ENCODE measurements at places on chromosomes 6 and 20. TPM values are rescaled to one million over a fixed set of nuclear protein-coding genes. Genes with fewer than 3 reads are reported as not detected.

- peaks cover 2% of the 10 kb centered on the region for H3K27me3 ChIP-seq
- H3K27ac ChIP-seq: no peak overlapping the region
- no peaks in the 10 kb centered on the region for H3K36me3 ChIP-seq
- peaks cover 4% of the 10 kb centered on the region for H3K4me1 ChIP-seq
Observed at GRCh38 chr6:104639668-104640067, 220.1 kb downstream of the HACE1 start.

- no peaks in the 10 kb centered on the region for H3K27me3 ChIP-seq
- no peak for DNase-seq
- no peaks in the 10 kb centered on the region for H3K36me3 ChIP-seq
- H3K4me3 ChIP-seq: no peak overlapping the region
Observed at GRCh38 chr6:54377776-54378175, 69.5 kb downstream of the TINAG start.

- DNase-seq: no peak
- H3K27me3 ChIP-seq: peaks cover 7% of the 10 kb centered on the region
- no peaks in the 10 kb centered on the region for H3K36me3 ChIP-seq
- no peak overlapping the region for H3K4me3 ChIP-seq
- no peaks in the 10 kb centered on the region for H3K4me1 ChIP-seq
- no peak overlapping the region for H3K27ac ChIP-seq
Observed at GRCh38 chr6:14053811-14054210, 63.8 kb upstream of the CD83 start.

DNA sequence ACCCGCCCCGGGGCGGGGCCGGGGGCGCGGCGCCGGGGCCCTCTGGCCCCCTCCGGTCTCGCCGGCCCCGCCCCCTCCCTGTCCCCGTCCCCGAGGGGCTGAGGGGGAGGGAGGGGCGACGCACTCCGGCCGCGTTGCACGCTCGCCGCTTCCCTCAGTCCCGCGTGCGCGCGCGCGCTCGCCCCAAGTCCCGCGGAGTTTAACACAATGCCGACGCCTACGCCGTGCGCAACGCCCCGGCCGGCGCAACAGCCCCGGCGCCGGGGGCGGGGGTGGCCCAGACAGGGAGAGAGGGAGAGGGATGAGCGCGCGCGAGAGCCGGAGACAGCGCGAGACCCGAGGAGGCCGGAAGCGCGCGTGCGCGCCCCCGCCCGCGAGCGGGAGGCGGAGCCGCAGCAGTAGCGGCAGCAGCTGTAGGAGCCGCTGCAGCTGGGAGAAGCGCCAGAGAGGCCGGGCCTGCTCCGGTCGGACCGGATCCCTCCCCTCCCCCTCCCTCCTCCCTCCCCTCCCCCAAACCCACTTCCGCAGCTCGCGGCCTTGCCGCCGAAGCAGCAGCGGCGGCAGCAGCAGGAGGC, 996 bp downstream of the ZBTB2 start:
- peaks cover 38% of the 10 kb centered on the region for H3K4me1 ChIP-seq
- peak; percentile 99 for DNase-seq
- peaks cover 12% of the 10 kb centered on the region for H3K36me3 ChIP-seq
- H3K27ac ChIP-seq: peak overlapping the region; percentile 73

Gene CD24
- 1.1 TPM for total RNA-seq

DNA sequence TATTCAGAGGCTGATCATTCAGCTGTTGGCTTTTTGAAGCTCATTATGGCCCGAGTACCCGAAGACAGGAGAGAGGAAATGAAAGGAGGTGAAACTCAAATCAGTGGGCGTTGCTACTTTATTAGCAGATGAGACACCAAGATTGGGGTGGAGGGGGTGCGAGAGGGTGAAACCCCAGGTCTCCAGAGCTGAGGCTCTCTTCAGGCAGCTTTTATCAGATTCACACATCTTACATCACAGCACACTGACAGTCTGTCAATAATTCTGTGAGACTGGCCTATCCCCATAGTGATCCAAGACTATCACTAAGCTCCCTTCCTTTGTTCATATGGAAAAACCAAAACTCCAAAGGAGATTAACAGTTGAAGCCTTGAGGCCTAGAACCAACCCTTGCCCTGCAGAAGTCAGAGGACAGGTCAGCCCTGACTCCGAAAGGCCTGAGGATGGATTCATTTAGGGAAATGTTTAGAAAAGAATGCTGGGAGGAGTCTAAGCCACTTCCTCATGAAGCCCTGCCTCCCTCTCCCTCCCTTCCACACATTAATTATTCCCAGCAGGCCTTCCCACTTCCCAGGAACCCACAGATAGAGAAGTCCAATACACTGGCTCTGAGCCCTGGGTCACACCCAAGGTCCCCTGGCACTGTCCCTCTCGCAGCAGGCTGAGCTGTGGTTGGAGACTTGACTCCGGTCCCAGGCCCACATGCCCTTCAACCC, 23.2 kb downstream of the TRERF1 start:
- no peaks in the 10 kb centered on the region for H3K27me3 ChIP-seq
- H3K4me3 ChIP-seq: no peak overlapping the region
- H3K36me3 ChIP-seq: peaks cover 39% of the 10 kb centered on the region
- H3K27ac ChIP-seq: no peak overlapping the region
- peaks cover 35% of the 10 kb centered on the region for H3K4me1 ChIP-seq
- no peak for DNase-seq

DNA sequence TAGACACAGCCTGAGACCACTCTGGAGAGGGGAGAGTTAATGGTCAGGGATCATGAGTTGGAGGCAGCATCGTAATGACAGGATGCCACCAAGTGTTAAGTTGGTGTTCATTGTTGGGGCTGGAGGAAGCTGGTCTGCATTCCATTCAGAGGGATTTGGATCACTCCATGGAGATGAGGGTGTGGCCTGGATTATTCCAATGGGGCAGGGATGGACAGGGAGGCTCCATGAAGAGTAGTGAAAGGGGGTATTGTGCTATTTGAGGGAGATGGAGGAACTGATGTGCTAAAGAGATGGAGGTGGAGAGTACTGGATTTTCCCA, 1.1 kb downstream of the SAPCD1 start:
- H3K4me1 ChIP-seq: peaks cover 18% of the 10 kb centered on the region
- no peak overlapping the region for H3K4me3 ChIP-seq
- peak overlapping the region; percentile 67 for H3K27ac ChIP-seq
- DNase-seq: no peak

DNA sequence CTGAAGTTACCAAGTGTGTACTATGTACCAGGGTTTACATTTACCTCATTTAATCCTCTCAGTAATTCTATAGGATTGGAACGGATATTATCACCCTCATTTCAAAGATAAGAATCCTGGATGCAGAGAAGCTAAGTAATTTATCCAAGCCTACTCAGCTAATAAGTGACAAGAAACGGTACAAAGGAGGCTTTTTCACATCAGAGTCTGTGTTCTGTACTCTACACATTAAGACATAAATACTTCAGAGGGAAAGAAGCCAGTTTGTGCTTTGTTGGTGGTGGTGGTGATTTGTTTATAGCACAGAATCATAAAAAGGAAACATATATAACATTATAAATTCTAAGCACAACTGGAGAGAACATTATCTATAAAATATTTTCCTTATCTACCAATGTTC, 88.3 kb upstream of the HMGCLL1 start:
- H3K4me1 ChIP-seq: no peaks in the 10 kb centered on the region
- no peak overlapping the region for H3K4me3 ChIP-seq
- no peaks in the 10 kb centered on the region for H3K27me3 ChIP-seq
- no peak for DNase-seq
- no peaks in the 10 kb centered on the region for H3K36me3 ChIP-seq

Gene DYNLT2
- 2.9 TPM for total RNA-seq

Gene TP53TG5
- not detected for total RNA-seq

DNA sequence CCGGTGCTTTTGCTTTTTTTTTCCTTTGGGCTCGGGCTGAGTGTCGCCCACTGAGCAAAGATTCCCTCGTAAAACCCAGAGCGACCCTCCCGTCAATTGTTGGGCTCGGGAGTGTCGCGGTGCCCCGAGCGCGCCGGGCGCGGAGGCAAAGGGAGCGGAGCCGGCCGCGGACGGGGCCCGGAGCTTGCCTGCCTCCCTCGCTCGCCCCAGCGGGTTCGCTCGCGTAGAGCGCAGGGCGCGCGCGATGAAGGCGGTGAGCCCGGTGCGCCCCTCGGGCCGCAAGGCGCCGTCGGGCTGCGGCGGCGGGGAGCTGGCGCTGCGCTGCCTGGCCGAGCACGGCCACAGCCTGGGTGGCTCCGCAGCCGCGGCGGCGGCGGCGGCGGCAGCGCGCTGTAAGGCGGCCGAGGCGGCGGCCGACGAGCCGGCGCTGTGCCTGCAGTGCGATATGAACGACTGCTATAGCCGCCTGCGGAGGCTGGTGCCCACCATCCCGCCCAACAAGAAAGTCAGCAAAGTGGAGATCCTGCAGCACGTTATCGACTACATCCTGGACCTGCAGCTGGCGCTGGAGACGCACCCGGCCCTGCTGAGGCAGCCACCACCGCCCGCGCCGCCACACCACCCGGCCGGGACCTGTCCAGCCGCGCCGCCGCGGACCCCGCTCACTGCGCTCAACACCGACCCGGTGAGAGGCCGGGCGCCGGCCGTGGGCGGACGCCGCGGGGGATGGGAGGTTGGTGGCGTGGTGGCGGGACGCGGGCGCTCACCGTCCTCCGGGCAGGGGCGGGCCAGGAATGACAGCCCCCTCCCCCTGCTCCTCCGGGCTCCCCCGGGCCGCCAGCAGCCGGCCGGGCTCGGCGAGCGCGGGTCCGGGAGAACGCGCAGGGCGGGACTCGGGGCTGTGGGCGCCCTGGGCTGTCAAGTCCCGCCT, 606 bp downstream of the ID4 start:
- H3K36me3 ChIP-seq: peaks cover 1% of the 10 kb centered on the region
- peaks cover 60% of the 10 kb centered on the region for H3K27me3 ChIP-seq
- H3K27ac ChIP-seq: no peak overlapping the region
- no peak overlapping the region for H3K4me3 ChIP-seq

- no peak overlapping the region for H3K4me3 ChIP-seq
- peaks cover 8% of the 10 kb centered on the region for H3K36me3 ChIP-seq
- DNase-seq: no peak
- H3K4me1 ChIP-seq: peaks cover 11% of the 10 kb centered on the region
- no peak overlapping the region for H3K27ac ChIP-seq
- H3K27me3 ChIP-seq: no peaks in the 10 kb centered on the region
Observed at GRCh38 chr20:63940071-63940471, 16.1 kb downstream of the UCKL1 start.

DNA sequence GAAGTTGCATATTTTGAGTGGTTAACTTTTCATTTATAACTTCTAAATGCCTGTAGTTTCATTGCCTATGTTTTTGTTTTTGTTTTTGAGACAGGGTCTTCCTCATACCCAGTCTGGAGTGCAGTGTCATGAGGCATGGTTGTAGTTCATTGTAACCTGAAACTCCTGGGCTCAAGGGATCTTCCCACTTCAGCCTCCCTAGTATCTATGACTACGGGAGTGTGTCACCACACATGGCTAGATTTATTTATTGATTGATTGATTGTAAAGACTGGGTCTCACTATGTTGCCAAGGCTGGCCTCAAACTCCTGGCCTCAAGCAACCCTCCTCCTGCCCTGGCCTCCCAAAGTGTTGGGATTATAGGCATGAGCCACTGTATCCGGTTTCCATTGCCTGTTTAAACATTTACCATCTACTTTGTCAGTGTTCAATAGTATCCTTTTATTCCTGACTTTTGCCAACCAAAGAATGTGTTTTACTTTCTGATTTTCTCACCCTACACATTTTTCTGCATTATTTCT, 144.6 kb downstream of the CDKAL1 start:
- H3K27me3 ChIP-seq: no peaks in the 10 kb centered on the region
- peaks cover 15% of the 10 kb centered on the region for H3K36me3 ChIP-seq
- DNase-seq: no peak

DNA sequence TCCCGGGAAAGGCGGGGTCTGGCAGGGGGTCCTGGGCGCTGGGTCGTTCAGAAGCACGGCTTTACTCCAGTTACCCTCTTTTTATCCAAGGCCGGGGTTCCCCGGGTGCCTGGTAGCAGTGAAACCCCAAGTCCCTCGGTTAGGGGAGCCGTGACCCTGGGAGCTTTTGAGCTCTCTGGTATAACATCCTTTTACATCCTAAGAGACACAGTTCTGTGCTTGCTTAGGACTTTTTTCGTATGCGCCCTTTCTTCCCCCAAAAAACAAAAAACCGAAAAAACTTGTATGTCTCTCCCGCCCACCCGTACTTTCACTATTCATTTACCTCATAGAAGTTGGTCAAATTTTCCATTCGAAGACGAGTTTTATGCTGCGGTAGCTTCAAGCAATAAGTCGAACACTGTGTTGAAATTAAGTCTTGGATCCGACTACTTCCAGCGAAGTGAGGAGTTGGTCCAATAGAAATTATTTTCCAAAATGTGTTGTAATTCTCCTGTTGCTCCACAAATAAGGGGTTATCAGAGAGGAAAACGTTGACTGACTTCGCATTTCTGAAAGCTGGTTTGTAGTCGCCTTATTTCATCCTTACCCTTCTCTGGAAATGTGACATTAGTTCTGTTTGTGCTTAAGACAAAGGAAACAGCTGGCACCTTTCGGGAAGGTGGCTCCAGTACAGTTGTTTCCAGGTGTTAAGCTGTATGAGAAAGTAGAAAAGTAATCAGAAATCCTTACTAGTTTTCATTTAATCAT, 816 bp upstream of the MAN1A1 start:
- DNase-seq: no peak
- H3K27ac ChIP-seq: peak overlapping the region; percentile 85
- peaks cover 2% of the 10 kb centered on the region for H3K27me3 ChIP-seq
- H3K4me1 ChIP-seq: peaks cover 34% of the 10 kb centered on the region

DNA sequence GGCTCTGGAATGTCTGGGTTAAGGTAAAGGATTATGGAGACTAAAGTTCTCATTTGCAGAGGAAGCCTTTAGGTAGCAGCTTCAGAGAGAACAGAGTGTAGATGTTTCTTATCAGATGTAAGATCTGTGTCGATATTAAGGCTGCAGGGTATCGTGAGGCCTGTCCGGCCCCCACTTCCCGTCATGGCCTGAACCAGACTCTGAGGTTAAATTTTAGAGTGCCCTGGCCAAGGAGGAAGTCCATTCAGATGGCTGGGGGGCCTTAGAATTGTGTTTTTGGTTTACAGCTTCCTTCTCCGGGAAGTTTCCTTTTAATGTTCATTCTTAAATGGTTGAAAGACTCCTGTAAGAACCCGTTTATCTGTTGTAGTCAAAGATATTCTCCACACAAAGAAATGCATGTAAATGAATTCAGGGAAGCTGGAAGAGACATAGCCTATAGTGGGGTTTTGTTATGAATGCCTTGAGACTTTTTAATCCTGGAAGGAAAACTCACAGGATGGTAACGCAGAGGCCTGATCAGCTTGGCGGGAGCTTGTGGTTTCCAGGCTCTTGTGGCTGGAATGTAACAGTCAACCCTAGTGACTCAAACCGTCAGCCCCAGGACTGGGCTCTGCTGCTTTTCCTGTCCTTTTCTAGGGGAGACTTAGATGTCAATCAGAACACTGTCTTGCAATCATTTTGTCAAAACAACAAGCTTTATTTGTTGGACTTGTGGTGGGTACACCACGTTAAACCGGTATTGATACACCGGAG, 34.7 kb downstream of the KIF25 start:
- peaks cover 2% of the 10 kb centered on the region for H3K4me1 ChIP-seq
- H3K27ac ChIP-seq: no peak overlapping the region
- H3K36me3 ChIP-seq: no peaks in the 10 kb centered on the region

GRCh38 chr6:47669684-47670513, 28.5 kb upstream of the ADGRF4 start:
- peaks cover 27% of the 10 kb centered on the region for H3K27me3 ChIP-seq
- H3K4me1 ChIP-seq: peaks cover 2% of the 10 kb centered on the region
- no peak overlapping the region for H3K4me3 ChIP-seq
